ENCODE measurements at places on chromosomes 1 and 21.

DNA sequence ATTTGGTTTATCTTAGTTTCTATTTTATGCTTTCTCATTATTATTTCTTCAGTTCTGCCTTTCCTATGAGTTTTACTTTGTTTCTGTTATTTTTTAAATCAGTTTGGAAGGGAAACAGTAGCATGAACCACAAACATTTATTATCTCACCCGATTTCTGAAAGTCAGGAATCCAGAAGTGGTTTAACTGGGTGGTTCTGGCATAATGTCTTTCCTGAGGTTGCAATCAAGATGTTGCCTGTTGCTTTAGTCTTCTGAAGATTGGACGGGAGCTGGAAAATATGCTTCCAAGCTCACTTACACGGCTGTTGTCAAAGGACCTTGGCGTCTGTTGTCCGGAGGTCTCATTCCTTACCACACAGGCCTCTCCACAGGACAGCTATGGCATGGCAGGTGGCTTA, 50.4 kb downstream of the SNRPE start:
- DNase-seq: no peak

GRCh38 chr1:32989160-32990050, 24.8 kb upstream of the RNF19B start:
- no peak for DNase-seq

DNA sequence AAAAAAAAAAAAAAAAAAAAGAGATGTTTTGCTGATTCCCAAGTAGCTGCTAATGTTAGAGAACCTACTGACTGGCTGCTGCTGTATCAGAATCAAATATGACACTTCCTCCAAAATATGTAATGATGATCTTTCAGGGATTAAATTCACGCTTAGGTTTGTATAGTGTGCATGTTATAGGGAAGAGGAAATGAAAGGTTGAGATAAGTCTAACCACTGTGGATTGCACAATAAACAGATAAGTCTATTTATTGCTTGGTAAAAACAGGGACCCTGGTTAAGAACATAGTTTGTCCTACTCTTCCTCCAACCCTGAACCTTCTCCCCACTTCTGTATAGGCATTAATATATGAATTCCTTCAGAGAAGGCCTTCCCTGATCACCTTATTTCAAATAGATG, 13.2 kb downstream of the RC3H1 start:
- DNase-seq: no peak

GRCh38 chr1:245045087-245045881, 109.5 kb upstream of the KIF26B start:
- no peak for DNase-seq

DNA sequence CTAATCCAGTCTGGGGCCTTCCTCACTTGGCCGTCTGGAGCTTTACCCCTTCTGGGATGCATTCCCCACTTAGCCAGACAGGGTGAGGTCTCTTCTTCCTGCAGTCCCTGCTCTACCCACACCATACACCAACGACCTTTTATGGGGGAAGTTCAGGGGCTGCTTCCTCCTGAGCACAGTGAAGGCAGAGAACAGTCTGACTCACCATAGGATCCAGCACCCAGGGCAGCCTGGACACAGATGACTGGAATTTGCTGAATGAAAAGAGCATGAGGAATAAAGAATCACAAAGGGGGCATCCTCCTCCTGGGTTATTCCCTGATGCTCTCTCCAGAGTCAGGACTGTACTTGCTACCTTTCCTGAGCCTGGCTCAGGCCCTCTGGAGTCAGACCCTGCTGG, 4.6 kb upstream of the FOXE3 start:
- no peak for DNase-seq

DNA sequence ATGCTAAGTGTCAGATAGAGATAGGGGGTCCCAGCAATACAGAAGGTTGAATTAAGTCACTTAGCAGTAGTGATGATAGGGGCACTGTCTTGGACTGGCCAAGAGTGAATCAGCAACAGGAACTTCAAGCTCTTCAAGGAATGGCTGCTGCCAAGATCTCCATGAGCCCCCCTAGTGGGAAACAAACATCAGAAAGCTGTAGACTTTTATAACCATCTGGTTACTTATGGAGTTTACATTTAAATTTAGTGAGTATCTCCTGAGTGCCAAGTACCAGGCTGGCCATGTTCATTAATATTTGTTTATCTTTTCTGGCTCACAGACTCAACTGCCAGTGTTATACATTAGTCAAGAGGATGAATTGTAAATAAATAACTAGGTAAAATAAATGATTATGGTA, 327.3 kb downstream of the TTLL7 start:
- DNase-seq: no peak

- DNase-seq: no peak
Observed at GRCh38 chr1:61247051-61247825, 164.9 kb downstream of the NFIA start.

- DNase-seq: no peak
Observed at GRCh38 chr21:35399706-35400105, 350.6 kb upstream of the RUNX1 start.

GRCh38 chr1:213934649-213935048, 53.1 kb upstream of the PROX1 start:
- DNase-seq: no peak

- DNase-seq: no peak
Observed at GRCh38 chr1:99852648-99853047, 2.5 kb downstream of the AGL start.

- DNase-seq: no peak
Observed at GRCh38 chr1:161727256-161727924, 6.0 kb downstream of the FCRLB start.

- DNase-seq: no peak
Observed at GRCh38 chr1:24096009-24096738, 15.8 kb downstream of the MYOM3 start.

- DNase-seq: no peak
Observed at GRCh38 chr21:8993943-8994639, 1527.3 kb upstream of the TPTE start.

GRCh38 chr1:164688791-164689190, 129.8 kb downstream of the PBX1 start:
- DNase-seq: no peak

DNA sequence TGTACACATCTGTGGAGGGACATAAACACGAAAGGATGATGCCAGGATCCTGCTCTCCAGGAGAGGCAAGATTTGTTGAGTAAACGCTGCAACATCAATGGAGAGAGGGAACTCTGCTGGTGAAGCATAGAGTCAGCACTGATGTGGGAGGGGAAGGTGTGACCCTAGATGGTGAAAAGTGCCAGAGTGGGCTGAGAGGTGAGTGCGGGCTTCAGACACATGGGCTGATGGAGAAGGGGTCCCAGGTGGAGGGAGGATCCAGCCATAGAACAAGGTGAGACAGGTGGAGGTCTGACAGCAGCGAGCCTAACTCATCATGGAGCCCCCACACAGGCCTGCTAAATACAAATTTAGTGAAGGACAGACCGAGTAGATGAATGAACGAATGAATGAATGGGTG, 9.7 kb downstream of the RD3 start:
- no peak for DNase-seq

DNA sequence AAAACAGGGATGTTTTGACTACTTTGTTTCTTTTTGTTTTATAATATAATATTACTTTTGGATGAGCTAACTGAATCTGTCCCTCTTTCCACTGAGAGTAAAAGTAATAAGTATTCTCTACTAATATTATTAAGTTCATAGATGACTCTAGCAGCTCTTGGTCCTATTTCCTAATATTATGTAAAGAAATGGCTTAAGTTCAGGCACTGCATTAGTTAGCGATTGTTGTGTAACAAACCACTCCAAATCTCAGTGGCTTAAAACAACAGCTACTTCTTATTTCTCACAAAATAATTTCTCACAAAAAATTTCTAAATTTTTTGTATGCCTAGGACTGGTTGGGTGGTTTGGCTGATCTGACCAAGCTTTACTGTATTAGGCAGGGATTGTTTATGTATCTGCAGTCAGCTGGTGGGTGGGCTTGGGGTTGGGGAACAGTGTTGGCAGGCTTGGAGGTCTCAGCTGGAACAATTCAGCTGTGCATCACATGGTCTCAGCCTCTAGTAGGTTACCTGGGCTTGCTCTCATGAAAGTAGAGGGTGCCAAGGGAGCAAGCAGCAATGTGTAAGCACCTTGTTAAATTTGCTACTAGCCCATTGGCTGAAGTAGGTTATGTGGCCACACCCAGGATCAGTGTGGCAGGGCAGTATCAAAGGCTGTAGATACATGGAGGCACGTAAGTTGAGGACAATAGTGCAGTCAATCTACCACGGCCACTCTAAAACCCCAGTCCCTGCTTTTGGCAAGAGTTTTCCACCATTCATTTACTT, 8.8 kb upstream of the CCT8 start:
- DNase-seq: no peak

DNA sequence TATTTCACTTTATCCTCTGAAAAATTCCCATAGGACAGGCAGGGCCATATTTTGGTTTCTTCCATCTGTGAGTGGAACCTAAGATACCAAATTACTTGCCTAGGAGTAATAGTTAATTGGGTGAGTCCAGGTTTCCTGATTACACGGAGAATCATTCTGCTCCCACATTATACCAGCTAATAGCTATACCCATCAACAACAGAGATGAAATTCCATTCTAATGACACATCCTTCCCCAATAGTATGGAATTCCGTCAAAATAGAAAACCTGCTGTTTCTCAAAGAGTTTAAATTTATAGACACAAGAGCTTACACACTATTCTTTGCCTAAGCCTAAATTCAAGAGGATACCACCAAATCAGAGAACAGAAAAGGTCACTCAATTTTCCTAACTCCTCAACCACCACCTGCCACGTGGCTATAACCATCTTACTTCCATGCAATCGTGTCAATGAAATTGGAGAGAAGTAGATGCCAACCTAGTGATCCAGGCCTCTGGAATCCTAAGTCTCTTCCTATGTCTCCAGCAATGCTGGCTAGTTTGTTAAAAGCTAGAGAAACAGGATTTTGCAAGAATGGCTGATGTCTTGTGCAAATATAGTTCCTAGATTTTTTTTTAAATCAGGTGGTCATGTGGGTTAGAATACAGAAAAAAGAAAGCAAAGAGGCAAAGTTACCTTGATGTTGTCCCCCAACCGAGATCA, 6.2 kb downstream of the PPT1 start:
- DNase-seq: no peak

- DNase-seq: no peak
Observed at GRCh38 chr1:223417444-223417843, 24.2 kb downstream of the CCDC185 start.

DNA sequence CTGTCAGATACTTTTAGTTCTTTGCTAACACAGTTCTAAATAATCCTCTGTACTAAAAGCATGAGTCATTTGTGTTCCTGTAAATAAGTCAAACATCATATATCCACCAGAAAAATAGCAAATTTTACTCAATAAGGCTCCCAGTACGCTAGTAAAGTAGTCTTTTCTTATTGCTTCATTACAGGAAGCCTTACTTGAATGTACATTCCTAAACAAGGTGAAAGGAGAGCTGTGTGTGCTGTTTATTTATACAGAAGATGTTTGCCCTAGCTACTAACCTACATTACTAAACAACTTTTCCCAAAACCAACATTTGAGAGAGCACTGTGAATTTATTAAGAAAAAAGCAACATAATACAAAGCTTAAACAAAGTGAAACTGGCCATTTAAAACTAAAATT, 52.0 kb downstream of the ZNHIT6 start:
- DNase-seq: no peak

DNA sequence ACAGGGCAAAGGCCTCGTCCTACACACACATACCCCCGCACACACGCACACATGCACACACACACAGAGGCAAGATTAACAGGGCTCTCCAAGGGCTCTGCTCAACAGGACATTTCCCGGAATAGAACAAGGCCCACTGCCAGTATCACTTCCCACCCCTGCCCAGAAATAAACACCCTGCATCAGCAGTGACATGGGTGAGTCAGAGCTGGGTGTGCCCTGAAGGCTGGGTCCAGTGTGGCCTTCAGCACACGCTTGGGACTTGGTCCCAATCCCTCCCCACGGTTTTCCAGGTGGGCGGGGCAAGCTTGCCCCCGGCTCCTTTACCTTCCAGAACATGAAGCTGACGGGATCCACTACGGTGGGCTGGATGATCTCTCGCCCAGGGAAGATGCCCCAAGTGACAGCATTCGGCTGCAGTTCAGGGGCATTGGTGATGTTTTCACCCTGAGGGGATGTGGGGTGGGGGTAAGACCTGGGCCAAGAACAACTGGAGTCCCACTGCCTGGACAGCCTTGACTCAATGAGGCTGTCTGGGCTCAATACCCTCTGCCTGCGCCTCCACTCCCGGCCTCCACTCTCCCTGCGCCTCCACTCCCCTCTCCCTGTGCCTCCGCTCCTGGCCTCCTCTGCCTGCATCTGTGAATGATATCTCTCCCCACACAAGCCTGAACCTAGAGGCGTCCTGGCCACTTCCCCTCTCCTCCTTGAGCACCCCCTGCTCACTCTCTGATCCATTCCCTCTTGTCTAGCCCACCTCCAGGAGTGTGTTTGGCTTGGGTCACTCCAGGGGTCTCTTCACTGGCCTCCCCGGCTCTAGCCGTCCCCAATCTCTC, 14.7 kb downstream of the MTHFR start:
- no peak for DNase-seq

GRCh38 chr1:97632776-97633175, 288.1 kb downstream of the DPYD start:
- no peak for DNase-seq
